ENCODE measurements at places on chromosomes 2 and 18. TPM values are rescaled to one million over a fixed set of nuclear protein-coding genes. Genes with fewer than 3 reads are reported as not detected.

SERPINB4 gene
- total RNA-seq: 0.07 TPM

EML6 gene
- total RNA-seq: 1.2 TPM

CERKL gene
- total RNA-seq: 0.13 TPM

MAPK4 gene
- 0.20 TPM for total RNA-seq

PTPRN gene
- 1.7 TPM for total RNA-seq

MOCOS gene
- total RNA-seq: 4.4 TPM

ALK gene
- total RNA-seq: not detected

CARF gene
- 1.1 TPM for total RNA-seq

DCDC2C gene
- total RNA-seq: not detected

POTEI gene
- not detected for total RNA-seq

IMP4 gene
- total RNA-seq: 136 TPM

FLACC1 gene
- total RNA-seq: not detected

PUS10 gene
- total RNA-seq: 3.8 TPM

RAB27B gene
- 9.0 TPM for total RNA-seq

RTP5 gene
- not detected for total RNA-seq

SERPINB12 gene
- not detected for total RNA-seq
